Inflammatory macrophage treated with lipopolysaccharide for 1 hour (primary cell): ENCODE measurements at places on chromosomes 2 and 18.

DNA sequence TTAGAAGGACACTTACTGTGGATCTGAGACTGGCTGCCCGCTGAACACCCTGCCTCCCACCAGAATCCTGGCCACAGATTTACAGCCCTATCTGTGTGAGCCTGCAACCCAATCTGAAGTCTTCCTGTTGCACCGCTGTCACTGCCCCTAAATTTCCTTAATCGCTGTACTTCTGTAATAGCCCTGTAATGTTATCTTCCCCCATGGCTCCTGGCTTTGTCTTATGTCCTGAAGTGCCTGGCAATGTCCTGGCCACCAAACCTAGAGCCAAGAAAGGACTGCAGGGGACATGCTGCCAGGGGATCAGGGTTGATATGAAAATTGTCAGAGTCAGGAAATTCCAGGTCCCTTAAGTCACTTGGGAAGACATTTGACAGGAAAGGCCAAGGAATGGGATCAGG, 52.7 kb downstream of the FHOD3 start:
- no peak for DNase-seq

- DNase-seq, result no peak
Measured at GRCh38 chr2:17271416-17271815, 246.8 kb downstream of the RAD51AP2 start.

GRCh38 chr18:69557282-69557681, 156.6 kb downstream of the DOK6 start:
- no peak for DNase-seq

- no peak for DNase-seq
Measured at GRCh38 chr18:63266888-63267790, 52.4 kb downstream of the BCL2 start.
